ENCODE measurements at places on chromosomes 4 and X. TPM values are rescaled to one million over a fixed set of nuclear protein-coding genes. Genes with fewer than 3 reads are reported as not detected.

Gene PNCK
- 1.1 TPM for total RNA-seq

Gene NLGN4X
- not detected for total RNA-seq

Gene PCYT1B
- 0.36 TPM for total RNA-seq

Gene CXCL1
- total RNA-seq, result not detected

Gene DUSP21
- not detected for total RNA-seq

Gene ESX1
- total RNA-seq, result not detected

Gene EPGN
- not detected for total RNA-seq

Gene IL2RG
- total RNA-seq, result 302 TPM

Gene PCDH19
- total RNA-seq, result not detected

Gene NXF2
- total RNA-seq, result not detected

Gene TCEAL5
- total RNA-seq, result not detected

Gene NLGN3
- total RNA-seq, result 0.54 TPM

Gene SOWAHB
- total RNA-seq, result not detected

Gene PABPC1L2B
- total RNA-seq, result not detected

Gene CSN1S1
- total RNA-seq, result not detected

Gene P2RY8
- 28.3 TPM for total RNA-seq

Gene TCP11X2
- total RNA-seq, result not detected

Gene EFNB1
- total RNA-seq, result 4.2 TPM

Gene ANXA5
- total RNA-seq, result 31.4 TPM

Gene TRIM61
- 1.1 TPM for total RNA-seq

Gene HAND2
- not detected for total RNA-seq

Gene PIR
- 0.74 TPM for total RNA-seq

Gene LDB2
- total RNA-seq, result not detected

Gene NUDT11
- 1.8 TPM for total RNA-seq

Gene HMGN5
- total RNA-seq, result 3.2 TPM

Gene TCEAL6
- total RNA-seq, result not detected

Gene TRO
- total RNA-seq, result 5.2 TPM

Gene XKRX
- total RNA-seq, result 0.43 TPM

Gene LRCH2
- total RNA-seq, result not detected

Gene SATL1
- not detected for total RNA-seq

All from activated CD8-positive, alpha-beta T cell treated with anti-CD3 and anti-CD28 coated beads for 36 hours (primary cell).